ENCODE measurements at places on chromosomes 5 and 9. TPM values are rescaled to one million over a fixed set of nuclear protein-coding genes. Genes with fewer than 3 reads are reported as not detected.

DNA sequence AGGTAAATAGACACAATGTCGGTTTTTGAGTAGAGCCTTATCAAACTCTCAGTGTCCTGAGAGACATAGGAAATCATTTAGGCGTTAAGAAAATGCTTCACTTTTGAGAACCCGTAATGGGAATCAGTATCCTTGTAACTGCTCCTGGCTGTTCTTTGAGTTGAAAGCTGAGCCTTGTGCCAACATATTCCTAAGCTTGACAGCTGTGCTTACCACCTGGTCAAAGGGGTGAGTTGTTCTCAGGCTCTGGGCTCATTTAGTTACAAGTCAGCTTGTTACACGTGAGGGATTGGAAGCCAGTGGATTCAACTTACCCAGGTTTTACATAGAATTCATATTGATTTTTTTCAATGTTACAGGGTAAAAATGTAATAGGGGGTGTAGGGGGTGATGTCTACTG lies 145.9 kb downstream of the GABRB2 start:
- no peak overlapping the region for H3K4me3 ChIP-seq
- H3K36me3 ChIP-seq: no peaks in the 10 kb centered on the region
- H3K27ac ChIP-seq: no peak overlapping the region
- no peak for DNase-seq

DNA sequence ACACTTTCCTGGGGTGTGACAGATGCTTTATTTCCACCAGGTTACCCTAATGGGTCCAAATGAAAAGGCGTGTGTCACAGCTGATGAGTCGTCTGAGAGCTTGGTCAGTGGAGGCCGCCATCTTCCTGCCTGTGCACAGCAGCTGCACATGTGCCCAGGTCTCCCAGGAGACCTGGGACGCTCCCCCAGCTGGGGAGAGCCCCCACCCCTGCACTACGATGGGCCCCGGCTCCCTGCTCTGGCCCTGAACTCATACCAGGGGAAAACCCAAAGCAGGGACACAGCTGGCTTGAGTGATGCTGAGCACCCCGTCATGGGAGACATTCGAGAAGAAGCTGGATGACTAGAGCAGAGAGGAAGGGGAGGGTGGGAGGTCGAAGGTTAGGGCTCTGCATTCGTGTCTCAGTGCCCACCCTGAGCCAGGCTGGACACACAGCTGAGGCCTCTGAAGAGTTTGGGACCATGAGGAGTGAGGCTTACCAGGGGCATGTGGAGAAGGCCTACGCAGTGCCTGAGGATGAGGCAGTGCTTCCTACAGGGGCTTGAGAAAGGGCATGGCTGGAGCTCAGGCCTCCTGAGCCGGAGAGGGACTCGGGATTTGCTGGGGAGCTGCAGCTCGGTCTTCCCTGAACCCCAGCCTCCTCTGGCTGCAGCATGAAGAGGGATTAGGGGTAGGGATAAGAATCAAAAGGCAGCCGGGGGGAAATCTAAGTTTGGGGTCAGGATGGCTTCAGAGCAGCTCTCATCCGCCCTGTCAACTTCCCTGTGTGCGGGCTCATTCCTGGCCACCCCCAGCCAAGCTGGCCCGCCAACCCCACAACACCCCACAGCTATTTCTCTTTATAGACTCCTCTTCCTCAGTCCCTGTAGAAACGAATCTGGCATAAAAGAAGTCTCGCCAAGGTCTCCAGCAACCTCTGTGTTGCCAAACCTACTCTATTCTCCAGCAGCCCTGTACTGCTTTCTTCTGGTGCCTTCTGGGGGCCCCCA lies 42.2 kb upstream of the RNU6ATAC start:
- DNase-seq: no peak
- no peak overlapping the region for H3K4me3 ChIP-seq
- H3K4me1 ChIP-seq: peaks cover 5% of the 10 kb centered on the region
- H3K36me3 ChIP-seq: no peaks in the 10 kb centered on the region

DNA sequence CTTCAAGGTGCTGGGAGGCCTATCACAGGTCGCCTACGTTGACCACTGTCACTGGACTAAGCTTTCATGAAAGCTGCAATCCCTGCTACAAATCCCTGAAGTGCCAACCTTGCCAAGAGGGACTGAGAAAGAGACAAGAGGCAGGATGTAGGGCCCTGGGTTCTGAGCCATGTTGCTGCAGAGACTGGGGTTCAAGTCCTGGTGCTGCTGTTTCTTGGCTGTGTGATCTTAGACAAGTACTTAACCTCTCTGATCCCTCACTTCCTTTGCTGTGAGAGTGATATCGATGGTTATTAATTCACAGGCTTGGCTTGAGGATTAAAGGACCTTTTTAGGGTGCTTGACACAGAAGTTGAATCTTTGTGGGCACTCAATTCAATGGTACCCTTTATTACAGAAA lies 15.5 kb downstream of the CSF1R start:
- DNase-seq: no peak
- no peak overlapping the region for H3K27ac ChIP-seq
- no peaks in the 10 kb centered on the region for H3K27me3 ChIP-seq

GRCh38 chr9:93574091-93574899 lies 2.1 kb upstream of the PHF2 start:
- H3K27ac ChIP-seq: no peak overlapping the region
- no peak overlapping the region for H3K4me3 ChIP-seq
- no peak for DNase-seq
- no peaks in the 10 kb centered on the region for H3K27me3 ChIP-seq

Gene DDX4
- not detected for polyA plus RNA-seq

DNA sequence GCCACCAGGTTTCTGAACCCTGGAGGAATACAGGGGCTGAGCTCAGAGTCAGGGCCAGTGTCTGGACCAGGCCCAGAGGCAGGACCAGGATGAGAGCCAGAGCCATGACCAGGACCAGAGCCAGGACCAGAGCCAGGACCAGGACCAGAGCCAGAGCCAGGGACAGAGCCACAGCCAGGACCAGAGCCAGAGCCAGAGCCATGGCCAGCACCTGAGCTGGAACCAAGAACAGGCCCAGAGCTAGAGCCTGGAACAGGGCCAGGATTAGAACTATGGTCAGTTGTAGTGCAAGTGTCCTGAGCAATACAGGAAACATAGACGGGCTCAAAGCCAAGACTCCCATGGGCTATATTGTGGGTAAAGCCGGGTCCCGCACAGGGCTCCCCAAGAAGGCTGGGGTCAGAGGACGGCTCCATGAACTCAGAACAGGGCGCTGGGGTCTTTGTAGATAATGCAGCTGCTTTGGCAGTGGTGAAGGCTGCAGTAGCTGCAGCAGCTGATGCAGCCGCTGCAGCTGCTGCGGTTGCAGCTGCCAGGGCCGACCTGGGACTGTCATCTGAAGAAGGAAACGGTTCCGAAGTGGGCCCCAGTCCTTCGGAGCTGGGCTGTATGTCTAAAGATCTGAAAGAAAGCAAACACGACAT lies 559 bp downstream of the SPAG8 start:
- no peaks in the 10 kb centered on the region for H3K36me3 ChIP-seq
- DNase-seq: peak; percentile 52
- H3K27me3 ChIP-seq: no peaks in the 10 kb centered on the region
- peaks cover 7% of the 10 kb centered on the region for H3K4me1 ChIP-seq
- peak overlapping the region; percentile 78 for H3K4me3 ChIP-seq

DNA sequence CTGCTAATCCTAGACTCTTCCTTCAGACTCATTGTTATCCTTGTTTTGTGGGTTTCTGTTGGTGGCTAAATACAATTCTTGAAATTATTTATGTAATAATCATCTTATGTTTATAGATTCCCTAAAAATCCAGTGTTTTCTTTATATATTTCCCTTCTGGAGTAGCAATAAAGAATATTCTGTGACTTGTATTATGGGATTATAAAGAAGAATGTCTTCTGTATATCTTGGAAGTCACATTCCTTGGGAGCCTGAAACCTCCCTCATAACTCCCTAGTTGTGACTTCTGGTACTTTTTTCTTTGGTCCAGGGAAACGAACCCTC lies 356.1 kb downstream of the TMEM167A start:
- no peaks in the 10 kb centered on the region for H3K27me3 ChIP-seq
- H3K36me3 ChIP-seq: no peaks in the 10 kb centered on the region
- DNase-seq: no peak
- H3K4me3 ChIP-seq: no peak overlapping the region

DNA sequence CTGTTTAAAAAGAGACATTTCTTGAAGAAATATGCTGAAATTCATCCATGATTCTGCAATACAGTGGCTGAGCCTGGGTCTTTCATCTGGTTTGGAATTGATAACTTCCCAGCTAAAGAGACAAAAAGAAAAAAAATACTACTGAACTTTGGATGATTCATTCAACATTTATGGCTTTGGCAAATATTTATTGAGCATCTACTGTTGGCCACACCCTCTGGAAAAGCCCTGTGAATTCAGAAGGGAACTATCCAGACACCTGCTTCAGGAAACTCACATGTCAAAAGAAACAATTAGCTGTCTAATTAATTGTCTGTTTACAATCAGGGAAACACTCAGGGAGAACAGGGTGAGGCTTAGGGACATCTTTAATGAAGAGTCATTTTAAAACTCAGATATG lies 17.8 kb upstream of the ZNF622 start:
- no peak overlapping the region for H3K27ac ChIP-seq
- no peaks in the 10 kb centered on the region for H3K27me3 ChIP-seq
- DNase-seq: no peak
- no peak overlapping the region for H3K4me3 ChIP-seq
- H3K36me3 ChIP-seq: no peaks in the 10 kb centered on the region

Gene ALDOB
- 0.08 TPM for polyA plus RNA-seq

Gene IFNA2
- not detected for polyA plus RNA-seq

GRCh38 chr5:32058101-32058500 lies 116.0 kb downstream of the GOLPH3 start:
- H3K27me3 ChIP-seq: peaks cover 64% of the 10 kb centered on the region
- H3K4me1 ChIP-seq: no peaks in the 10 kb centered on the region
- peak; percentile 14 for DNase-seq
- no peaks in the 10 kb centered on the region for H3K36me3 ChIP-seq
- H3K4me3 ChIP-seq: no peak overlapping the region

DNA sequence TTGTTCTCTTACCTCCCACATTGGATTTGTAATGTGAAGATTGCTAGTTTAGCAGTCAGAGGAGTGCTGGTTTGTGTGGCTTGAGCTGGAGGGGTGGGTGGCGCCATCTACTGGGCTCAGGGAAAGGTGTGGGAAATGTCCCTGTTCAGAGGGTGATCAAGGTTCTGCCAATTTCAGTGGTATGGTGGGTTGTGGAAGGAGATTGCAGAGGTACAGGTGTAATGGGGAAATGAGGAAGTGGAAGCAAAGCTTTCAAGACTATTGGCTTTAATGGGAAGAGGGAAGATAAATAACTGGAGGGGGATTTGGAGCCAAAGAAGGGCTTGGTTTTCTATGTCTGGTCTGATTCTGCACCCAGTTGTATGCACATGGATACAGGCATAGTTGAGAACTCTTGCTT lies 76.4 kb downstream of the OSMR start:
- H3K4me3 ChIP-seq: no peak overlapping the region
- H3K4me1 ChIP-seq: peaks cover 32% of the 10 kb centered on the region
- peak; percentile 69 for DNase-seq
- no peaks in the 10 kb centered on the region for H3K27me3 ChIP-seq

DNA sequence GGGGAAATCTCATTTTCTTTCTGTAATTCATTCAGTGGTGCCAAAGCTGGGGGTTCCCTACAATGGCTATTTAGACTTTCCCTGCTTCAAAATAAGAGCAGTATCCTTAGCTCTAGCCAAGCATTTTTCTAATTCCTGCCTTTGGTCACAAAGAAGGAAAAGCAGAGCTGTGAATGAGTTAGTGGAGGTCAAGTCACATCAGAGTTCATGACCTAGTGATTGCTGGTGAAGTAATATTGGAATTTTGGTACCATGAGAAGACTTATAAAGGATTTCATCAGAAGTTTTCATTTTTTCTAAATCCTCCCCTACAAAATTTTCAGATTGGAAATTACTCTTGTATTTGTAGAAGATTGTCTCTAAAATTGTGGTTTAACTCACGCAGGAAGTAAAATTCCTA lies 28.0 kb downstream of the DNAJC21 start:
- peaks cover 21% of the 10 kb centered on the region for H3K4me1 ChIP-seq
- H3K27ac ChIP-seq: peak overlapping the region; percentile 31
- no peaks in the 10 kb centered on the region for H3K27me3 ChIP-seq
- H3K4me3 ChIP-seq: no peak overlapping the region

- H3K4me3 ChIP-seq: no peak overlapping the region
- H3K36me3 ChIP-seq: no peaks in the 10 kb centered on the region
- H3K4me1 ChIP-seq: no peaks in the 10 kb centered on the region
- no peaks in the 10 kb centered on the region for H3K27me3 ChIP-seq
- no peak overlapping the region for H3K27ac ChIP-seq
Measured at GRCh38 chr9:68500457-68501381, 40.0 kb downstream of the TMEM252 start.

- no peak overlapping the region for H3K27ac ChIP-seq
- H3K27me3 ChIP-seq: no peaks in the 10 kb centered on the region
- H3K36me3 ChIP-seq: peaks cover 34% of the 10 kb centered on the region
- no peak for DNase-seq
- H3K4me3 ChIP-seq: no peak overlapping the region
Measured at GRCh38 chr9:124346347-124347163, 68.7 kb downstream of the PSMB7 start.

- peak; percentile 95 for DNase-seq
- H3K27ac ChIP-seq: peak overlapping the region; percentile 92
- no peaks in the 10 kb centered on the region for H3K36me3 ChIP-seq
- H3K4me3 ChIP-seq: peak overlapping the region; percentile 47
- no peaks in the 10 kb centered on the region for H3K27me3 ChIP-seq
- peaks cover 25% of the 10 kb centered on the region for H3K4me1 ChIP-seq
Measured at GRCh38 chr5:17000291-17000939, 64.3 kb upstream of the MYO10 start.

Gene OBP2B
- polyA plus RNA-seq: not detected

Gene ABLIM3
- polyA plus RNA-seq: 11.4 TPM

Gene RXRA
- polyA plus RNA-seq: 3.5 TPM

Gene AFAP1L1
- polyA plus RNA-seq: 1.3 TPM

Gene CATSPER3
- 0.14 TPM for polyA plus RNA-seq

DNA sequence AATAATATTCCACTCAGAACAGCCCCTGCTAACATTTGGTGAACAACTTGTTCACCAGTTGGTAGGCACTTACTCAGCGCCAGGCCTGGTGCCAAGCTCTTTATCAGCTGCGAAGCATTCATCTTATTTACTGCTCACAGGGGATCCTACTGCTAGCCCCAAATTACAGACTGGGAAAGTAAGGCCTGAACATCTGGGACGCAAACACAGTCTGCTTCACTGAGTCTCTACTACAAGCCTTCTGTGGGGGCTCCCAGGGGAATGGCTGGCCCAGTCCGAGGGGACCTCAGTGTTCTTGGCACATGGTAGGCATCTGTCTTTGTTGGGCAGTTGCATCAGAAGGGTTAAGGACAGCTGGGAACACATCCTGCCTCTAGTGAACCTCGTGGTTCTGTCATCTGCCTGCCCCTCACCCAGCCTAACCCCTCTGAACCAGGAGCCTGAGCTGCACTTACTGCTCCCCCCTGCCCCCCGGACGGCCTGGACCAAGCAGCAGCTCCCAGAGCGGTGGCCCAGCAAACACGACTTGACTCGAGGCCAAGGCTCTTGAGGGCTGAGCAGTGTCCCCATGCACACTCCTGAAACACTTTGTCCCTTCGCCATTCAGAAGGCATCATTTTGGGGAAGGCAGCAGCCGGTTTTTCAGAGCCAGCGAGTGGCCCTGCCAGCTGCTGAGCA lies at the start of gene PHYHD1:
Gene PHYHD1, plus strand, starts transcription at position 602 of the 678 bp plus-strand sequence. CDS start 1,342 bp downstream, outside the sequence.
- no peaks in the 10 kb centered on the region for H3K36me3 ChIP-seq
- H3K4me3 ChIP-seq: peak within 1 kb of the TSS; percentile 66
- H3K27ac ChIP-seq: no peak within 1 kb of the TSS
- H3K4me1 ChIP-seq: peaks cover 21% of the 10 kb centered on the region
- DNase-seq: peak; percentile 88

Gene SRP19
- polyA plus RNA-seq: 154 TPM

- H3K4me1 ChIP-seq: peaks cover 26% of the 10 kb centered on the region
- peak; percentile 83 for DNase-seq
- H3K27ac ChIP-seq: no peak overlapping the region
Measured at GRCh38 chr5:112142769-112143270, 276.3 kb downstream of the EPB41L4A start.

- H3K27ac ChIP-seq: no peak overlapping the region
- no peaks in the 10 kb centered on the region for H3K36me3 ChIP-seq
- no peak overlapping the region for H3K4me3 ChIP-seq
- DNase-seq: no peak
- no peaks in the 10 kb centered on the region for H3K27me3 ChIP-seq
Measured at GRCh38 chr5:131373265-131373664, 109.4 kb downstream of the CDC42SE2 start.
